ENCODE measurements at places on chromosomes 11 and 22.

- DNase-seq: peak; percentile 92
These were observed 15.7 kb upstream of the SPTBN2 start for GRCh38 chr11:66744485-66745355.

- no peak for DNase-seq
These were observed 1236.4 kb downstream of the FAM181B start for GRCh38 chr11:81497202-81497804.

DNA sequence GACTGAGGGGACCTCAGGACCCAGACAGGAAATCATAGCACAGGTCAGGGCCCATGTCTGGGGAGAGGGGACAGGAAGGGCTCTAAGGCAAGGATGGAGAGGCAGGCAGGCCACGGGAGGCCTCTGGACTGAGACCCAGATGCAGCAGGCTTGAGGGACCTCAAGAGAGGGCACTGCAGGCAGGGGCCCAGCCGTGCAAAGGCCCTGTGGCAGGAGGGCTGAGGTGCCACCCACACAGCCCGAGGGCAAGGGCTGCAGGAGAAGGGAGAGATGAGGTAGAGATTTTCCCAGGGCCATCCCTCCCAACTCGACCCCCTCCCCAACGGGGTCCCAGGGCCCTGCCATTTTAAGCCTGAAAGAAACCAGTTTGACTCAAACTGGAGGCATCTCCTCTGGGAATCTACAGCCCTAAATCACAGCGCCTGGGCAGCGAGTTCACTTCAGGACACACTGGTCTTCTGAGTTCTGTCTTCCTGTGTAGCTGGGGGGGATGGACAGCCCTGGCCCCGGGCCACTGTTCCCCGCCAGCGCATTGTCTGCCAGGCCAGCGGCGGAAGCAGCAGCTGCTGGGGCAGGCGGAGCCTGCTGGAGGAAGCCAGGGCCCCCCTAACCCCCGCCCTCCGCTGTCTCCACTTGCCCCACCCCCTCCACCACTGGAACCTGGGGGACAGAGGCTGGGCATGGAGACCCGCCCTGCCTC, 20.3 kb upstream of the WNT7B start:
- no peak for DNase-seq

- DNase-seq: no peak
These were observed 15.6 kb downstream of the DCUN1D5 start for GRCh38 chr11:103076361-103076760.

- no peak for DNase-seq
These were observed 26.9 kb downstream of the MICAL3 start for GRCh38 chr22:17997456-17997855.

Data from stimulated activated CD8-positive, alpha-beta memory T cell treated with anti-CD3 and anti-CD28 coated beads, Interleukin-4, amount 100 ng/mL, for 48 hours (primary cell).